ENCODE measurements at places on chromosomes 13 and 19.
A peak's percentile ranks its signal among the peaks of the same experiment; 100 is the strongest.

DNA sequence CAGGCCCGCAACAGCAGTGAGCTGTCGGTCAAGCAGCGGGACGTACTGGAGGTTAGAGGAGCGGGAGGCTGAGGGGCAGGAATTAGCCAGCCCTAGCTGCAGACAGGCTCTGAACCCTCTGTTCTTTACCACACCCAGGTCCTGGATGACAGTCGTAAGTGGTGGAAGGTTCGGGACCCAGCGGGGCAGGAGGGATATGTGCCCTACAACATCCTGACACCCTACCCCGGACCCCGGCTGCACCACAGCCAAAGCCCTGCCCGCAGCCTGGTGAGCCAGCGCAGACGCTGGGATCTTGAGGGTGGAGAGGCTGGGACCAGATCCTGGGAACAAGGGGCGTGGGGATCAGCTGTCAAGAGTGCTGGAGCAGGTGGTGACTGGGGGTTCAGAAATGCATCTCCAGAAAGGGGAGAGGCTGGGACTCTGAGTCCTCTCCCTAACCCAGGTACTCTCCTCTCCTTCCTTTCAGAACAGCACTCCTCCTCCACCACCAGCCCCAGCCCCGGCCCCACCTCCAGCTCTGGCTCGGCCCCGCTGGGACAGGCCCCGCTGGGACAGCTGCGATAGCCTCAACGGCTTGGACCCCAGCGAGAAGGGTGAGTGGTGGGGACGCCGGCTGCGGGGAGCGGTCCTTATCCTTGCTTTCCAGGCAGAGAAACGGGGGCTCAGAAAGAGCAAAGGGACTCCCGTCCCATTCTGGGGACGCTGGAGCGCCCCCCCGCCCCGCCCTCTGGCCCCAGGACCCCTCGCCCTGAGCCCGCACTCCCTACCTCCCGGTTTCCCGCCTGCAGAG is 10.4 kb downstream of the EPS8L1 start:
- DNase-seq, result no peak

DNA sequence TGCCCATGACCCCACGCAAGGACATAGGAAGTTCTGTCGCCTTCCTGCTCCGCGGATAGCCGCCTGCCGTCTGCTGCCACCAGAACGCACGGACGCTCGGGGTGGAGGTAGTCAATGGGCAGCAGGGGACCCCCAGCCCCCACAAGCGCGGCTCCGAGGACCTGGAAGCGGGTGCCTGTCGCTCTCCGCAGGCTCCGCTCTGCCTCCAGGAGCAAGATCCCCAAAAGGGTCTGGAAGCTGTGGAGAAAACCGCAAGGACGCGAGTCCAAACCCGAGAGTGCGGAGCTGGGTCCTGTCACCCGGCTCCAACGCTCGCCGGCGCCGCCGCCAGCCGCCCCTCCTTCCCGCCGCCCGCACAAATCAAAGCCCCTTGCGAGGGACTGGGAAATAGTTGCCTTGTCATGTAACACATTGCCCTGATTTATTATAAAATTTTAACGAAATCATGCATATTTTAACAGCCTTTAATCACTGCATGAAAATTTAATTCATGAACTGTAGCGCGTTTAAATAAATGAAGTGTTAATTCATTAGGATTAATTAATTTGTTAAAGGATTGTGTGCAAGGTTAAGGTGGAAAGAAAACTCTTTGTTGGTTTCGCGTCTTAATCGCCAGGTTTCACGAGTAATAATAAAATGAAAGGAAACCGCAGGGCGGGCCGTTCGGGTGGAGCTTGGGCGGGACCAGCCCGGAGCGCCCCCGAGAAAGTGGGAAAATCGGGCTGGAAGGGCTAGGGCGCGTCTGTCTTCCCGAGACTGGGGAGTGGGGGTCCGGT is 5.5 kb upstream of the POU4F1 start:
- no peak for DNase-seq

DNA sequence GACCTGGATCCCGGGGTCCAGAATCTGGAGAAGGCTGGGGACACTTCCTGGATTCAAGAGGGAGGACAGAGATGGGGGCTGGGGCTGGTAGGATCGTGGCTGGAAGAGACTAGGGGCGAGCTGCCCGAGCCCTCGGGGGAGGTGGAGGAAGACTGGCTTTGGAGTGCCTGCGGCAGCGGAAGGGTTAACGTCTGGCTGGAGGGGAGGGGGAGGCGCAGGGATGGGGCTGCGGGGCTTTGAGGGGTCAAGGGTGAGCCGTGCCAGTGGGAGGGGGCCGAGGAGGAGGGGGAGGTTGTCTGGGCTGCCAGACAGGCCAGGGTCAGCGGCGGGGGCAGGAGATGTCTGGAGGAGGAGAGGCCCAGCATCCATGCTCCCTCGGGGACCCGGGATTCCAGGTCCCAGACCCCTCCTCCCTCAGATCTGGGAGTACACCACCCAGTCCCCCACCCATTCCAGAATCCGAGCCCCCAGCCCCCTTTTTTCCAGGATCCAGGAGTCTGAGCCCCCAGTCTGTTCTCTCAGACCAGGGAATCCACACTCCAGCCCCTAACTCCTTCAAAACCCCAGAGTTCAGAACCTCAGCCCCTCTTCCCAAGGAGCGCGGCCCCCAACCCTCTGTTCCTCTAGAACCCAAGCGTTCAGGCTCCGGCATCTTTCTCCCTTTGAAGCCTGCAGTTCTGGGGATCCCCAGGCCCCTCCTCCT is 3.2 kb upstream of the SPACA6 start:
- DNase-seq, result peak; percentile 81

GRCh38 chr13:46334035-46334822 is 52.8 kb downstream of the RUBCNL start:
- DNase-seq, result no peak

DNA sequence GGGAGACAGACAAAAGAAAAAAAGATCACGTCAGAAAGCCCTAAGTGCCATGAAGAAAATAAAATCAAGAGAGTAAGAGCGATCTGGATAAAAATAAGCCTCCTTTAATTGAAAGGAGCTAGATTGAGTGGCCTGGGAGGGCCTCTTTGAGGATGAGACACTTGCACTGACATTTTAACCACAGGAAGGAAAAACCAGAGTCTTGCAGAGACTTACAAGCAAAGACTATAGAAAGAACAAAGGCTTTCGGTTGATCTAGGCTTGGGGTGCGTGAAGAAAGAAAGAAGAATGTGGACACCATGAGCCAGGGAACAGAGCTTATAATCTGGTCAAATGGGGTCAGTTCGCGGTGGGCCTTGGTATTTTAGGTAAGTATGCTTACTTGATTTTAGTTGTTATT is 342.7 kb downstream of the COG6 start:
- DNase-seq, result no peak

- DNase-seq, result no peak
Measured at GRCh38 chr13:110265341-110265681, 41.6 kb downstream of the COL4A1 start.

GRCh38 chr19:46206682-46207081 is 22.9 kb upstream of the IGFL1 start:
- DNase-seq, result no peak

DNA sequence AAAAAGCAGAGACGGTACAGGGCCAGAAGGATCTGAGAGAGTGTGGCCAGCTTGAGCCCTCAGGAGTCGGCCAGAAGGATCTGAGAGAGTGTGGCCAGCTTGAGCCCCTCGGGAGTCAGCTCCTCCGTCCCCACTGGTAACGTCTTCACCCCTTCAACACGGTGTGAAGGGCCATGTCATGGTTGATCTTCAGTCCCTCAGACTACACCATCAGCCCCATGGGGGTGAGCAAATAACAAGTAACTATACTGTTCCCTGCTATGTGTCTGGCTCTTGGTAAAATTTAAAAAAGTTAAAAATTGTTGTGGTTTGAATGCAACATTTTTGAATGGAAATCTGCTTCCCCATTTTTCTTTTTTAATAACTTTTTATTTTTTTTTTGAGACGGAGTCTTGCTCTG is 1.6 kb upstream of the ZNF8 start:
- DNase-seq, result no peak

DNA sequence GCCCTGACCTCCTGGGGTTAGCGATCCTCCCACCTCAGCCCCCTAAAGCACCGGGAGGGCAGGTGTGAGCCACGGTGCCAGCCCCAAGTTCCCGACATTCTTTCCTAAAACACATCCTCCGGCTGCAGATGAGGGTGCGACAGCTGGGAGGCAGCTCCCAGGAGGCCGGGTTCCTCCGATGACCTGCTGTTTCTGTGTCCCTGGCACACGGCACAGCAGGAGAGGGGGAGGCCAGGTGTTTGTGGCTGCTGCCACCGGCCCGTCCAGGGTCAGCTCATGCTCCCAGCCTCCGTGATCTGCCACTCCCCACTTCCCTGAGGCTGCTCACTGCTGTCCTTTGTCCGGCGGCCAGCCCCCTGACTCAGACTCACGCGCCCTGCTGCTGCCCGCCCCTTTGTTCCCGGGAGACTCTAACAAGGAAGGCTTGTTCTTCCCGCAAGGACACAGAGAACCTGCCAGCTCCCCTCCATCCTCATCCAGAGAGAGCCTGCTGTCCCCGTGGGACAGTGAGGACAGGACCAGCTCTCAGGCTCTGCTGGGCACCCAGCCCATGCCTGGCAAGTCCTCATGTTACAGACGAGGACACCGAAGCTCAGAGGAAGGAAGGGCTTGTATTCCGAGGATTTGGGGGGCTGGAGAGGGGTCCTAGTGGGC is 10.6 kb upstream of the MADCAM1 start:
- DNase-seq, result no peak

- DNase-seq, result peak; percentile 59
Measured at GRCh38 chr13:39612023-39612637, 9.1 kb upstream of the LHFPL6 start.

GRCh38 chr13:93941444-93941843 is 538.0 kb downstream of the DCT start:
- no peak for DNase-seq

- no peak for DNase-seq
Measured at GRCh38 chr13:113646921-113647340, 11.1 kb downstream of the ATP4B start.

DNA sequence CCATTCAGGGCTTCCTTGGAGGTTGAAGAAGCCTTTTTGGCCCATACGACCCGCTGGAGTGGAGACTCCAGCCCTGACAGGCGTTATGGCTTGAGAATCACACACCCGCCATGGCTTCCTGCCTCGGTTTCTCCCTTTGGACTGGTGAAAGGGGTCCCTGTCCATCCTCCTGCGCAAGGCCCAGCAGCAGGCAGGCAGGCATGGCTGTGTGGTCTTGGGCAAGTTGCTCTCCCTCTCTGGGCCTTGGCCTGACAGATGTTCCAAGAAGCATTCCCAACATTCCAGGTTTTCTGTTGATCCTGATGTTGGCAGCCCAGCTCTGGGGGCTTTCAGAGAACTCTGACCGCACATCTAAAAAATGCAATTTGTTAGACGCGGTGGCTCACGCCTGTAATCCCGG is 8.1 kb downstream of the PTPRS start:
- DNase-seq, result no peak

DNA sequence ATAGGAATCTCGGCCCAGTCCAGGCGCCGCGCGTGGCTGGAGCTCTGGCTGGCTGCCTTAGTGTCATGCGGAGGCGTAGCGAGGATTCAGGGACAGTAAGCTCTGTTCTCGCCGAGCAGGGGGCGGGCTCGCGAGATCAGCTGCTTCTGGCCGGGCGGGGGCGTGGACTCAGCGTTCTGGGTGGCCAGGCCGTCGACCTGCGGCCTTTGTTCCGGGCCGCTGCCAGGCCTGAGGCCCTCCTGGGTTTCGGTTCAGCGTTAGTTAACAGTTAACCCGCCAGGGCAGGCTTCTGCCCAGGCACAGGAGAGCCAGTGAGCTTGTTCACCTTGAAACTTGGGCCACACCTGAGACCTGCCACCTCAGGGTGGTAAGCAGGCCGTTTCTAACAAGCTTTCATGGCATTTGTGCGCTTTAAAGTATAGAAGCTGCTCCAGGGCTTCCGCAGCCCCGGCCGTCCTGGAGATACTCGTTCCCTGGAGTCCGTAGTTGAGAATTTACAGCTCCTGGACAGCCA is 332.2 kb upstream of the SGCG start:
- no peak for DNase-seq

DNA sequence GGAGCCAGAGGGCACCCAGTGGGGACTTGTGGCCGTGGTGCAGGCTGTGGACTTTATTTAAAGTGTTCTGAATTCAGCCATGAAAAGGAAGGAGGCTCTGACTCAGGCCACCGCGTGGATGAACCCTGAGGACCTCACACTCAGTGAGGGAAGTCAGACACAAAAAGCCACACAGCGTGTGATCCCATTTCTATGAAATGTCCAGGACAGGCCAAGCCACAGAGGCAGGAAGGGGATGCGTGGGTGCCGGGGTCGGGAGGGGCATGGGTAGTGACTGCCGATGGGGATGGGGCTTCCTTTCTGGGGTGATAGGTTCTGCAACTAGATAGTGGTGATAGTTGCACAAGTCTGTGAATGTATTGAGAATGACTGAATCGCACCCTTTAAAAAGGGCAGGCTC is 8.7 kb upstream of the ZBTB7A start:
- no peak for DNase-seq

DNA sequence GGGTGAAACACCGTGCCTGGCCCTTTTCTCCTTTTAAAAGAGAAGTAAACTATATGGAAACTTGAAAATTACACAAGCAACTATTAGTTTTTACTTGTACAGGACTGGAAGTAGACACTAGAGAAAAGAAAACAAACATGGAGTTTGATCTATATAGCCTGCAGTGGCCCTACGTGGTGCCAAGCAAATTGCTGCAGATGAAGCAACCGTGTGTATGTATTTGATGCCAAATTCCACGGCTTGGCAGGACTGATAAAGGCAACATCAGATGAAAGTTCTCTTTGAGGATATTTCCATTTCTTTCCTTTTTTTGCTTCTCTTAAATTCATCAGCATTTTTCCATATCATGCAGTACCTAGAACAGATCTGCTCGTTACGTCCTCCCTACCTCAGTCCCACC is 49.8 kb downstream of the ATP8A2 start:
- DNase-seq, result no peak

GRCh38 chr19:38033658-38034491 is 126.9 kb downstream of the SIPA1L3 start:
- no peak for DNase-seq

- DNase-seq, result no peak
Measured at GRCh38 chr13:23477101-23477500, 43.6 kb upstream of the SACS start.
